Vagina (tissue), 2 donors: ENCODE measurements at places on chromosomes 7 and 10. TPM values are rescaled to one million over a fixed set of nuclear protein-coding genes. Genes with fewer than 3 reads are reported as not detected.

GRCh38 chr7:38932509-38933168 lies 23.6 kb upstream of the VPS41 start:
- DNase-seq: no peak

TLX1 gene
- total RNA-seq: not detected

- no peak for DNase-seq
Observed at GRCh38 chr10:3955493-3955892, 170.5 kb upstream of the KLF6 start.

- DNase-seq: no peak
Observed at GRCh38 chr7:99386584-99387238, 12.2 kb downstream of the ARPC1B start.

GRCh38 chr7:2062648-2063047 lies 170.1 kb downstream of the MAD1L1 start:
- no peak for DNase-seq

HEPACAM2 gene
- total RNA-seq: not detected

DNA sequence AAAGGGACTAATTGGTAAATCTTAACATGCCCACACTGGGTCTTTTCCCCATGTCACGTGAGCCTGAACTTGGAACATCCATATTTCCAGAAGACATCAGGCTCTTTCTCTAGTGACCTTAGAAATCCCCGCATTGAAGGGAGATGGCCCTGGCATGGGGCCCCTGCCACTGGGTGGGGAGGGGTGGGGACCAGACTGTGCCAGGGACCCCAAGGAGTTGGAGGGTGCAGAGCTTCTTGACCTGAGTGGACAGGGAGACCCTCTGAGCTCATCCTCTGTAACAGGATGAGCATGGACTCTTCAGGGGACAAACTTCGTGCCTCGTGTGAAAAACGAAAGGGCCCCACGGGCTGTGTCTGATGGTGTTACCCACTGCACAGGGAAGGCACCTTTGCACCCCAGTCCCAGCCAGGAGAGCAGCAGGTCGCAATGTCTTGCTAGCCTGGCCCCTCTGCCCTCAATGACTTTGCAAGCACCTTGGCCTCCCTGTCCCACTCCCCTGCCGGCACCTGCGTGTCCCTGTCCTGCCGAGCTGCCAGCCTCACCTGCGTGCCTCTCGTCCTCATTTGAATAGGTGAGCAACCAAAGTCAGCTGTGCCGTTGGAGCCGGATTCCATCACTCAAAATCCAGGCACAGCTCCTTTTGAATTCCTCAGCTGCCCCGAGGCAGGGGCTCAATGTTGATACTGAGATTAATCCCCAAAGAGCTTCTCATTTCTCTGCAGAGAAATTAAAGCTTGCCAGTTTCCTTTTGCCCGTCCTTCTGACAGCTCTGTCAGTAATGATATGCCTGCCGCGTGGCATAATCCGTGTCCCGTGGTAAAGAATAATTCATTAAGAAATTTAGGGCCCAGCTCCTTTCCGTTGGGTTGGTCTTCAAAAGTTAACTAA lies 234.9 kb downstream of the EBF3 start:
- peak; percentile 93 for DNase-seq

DNA sequence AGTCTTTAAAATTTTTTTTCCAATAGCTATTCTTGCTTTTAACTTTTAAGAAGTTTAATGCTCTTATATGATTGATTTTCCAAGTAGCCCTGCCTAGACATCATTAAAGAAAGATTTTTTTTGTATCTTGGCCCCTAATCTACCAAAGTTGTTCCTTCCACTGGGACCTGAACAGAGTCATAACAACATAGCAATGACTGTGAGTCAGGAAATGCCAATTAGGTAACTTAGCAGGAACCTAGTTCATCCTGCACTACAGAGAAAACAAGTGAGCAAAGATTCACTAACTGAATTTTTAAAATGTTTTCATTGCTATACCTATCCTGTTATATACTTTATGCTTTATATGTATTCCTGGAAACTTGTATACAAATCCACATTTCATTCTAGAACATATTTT lies 284.7 kb downstream of the BICC1 start:
- no peak for DNase-seq

GRCh38 chr10:107829161-107829560 lies 664.7 kb upstream of the SORCS1 start:
- DNase-seq: no peak

CCL26 gene
- total RNA-seq: not detected

AGAP3 gene
- total RNA-seq: 98.2 TPM

- DNase-seq: no peak
Observed at GRCh38 chr10:64682043-64682442, 1160.8 kb downstream of the REEP3 start.

DNA sequence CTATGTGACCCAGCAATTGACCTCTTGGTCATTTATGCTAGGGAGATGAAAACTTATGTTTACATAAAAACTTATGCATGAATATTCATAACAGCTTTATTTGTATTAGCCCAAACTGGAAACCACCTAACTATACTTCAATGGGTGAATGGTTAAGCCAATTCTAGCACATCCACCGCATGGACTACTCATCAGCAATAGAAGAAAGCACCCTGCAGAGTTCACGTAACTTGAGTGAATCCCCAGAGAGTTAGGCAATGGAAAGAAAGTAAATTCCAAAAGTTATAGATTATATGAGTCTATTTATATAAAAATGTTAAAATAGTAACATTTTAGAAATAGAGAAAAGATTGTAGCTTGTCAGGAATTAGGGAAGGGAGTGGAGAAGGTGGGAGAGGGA lies 60.2 kb upstream of the NRG3 start:
- DNase-seq: no peak

HECW1 gene
- total RNA-seq: 2.5 TPM

MYH16 gene
- total RNA-seq: not detected

SLIT1 gene
- total RNA-seq: 0.49 TPM
